Activated T-cell treated with anti-CD3 and anti-CD28 coated beads, Interleukin-2, amount 50 U/mL, for 72 hours (primary cell): ENCODE measurements at places on chromosomes 7 and 10. TPM values are rescaled to one million over a fixed set of nuclear protein-coding genes. Genes with fewer than 3 reads are reported as not detected.
A peak's percentile ranks its signal among the peaks of the same experiment; 100 is the strongest.

The KIAA1549 gene
- 0.93 TPM for total RNA-seq

The MNX1 gene
- 0.39 TPM for total RNA-seq

DNA sequence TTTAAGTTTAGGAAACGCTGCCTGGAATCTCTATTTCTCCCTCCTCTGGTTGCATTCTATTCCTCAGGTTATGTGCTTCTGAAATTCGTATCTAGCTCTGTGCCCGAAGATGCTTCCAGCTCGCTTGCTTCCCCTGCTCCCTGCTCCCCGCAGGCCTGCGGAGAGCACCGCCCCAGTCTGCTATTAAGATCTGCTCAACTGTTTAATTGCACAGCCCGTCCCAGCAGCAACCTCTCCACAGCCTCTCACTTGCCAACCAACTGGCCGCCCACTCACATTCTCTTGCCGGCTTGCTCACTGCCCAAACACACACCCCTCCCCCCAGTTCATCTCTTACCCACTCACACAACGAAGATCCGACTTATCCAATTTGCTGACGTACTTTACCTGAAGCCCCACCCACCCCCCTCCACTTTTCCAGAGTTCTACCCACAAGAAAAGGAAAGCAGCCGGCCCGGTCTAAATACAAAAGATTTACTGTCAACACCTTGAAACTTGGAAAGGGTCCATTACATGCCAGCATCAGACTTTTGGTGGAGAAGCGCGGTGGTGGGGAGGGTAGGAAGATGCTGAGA lies 167.3 kb upstream of the KLF14 start:
- peaks cover 100% of the 10 kb centered on the region for H3K4me1 ChIP-seq
- H3K36me3 ChIP-seq, result peaks cover 23% of the 10 kb centered on the region
- H3K27me3 ChIP-seq, result no peaks in the 10 kb centered on the region
- peak overlapping the region; percentile 96 for H3K27ac ChIP-seq
- DNase-seq, result no peak
- peak overlapping the region; percentile 42 for H3K4me3 ChIP-seq

DNA sequence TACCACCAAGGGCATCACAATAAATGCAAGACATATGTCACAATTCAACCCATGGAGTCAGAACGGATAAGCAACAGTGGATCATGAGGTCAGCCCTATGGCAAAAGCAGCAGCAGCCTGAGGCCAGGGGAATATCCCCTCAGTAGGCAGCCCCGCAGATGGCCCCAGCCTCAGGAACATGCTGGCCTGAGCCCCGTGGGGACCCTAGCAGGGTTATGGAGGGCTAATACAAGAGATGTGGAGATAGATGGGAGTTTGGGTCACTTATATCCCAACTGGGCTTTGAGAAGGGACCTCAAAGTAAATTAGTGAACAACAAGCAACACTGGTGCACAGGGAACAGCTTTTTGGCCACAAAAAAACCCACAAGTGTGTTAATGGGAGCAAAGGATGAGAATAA lies 9.1 kb downstream of the TMEM72 start:
- DNase-seq, result no peak
- H3K36me3 ChIP-seq, result no peaks in the 10 kb centered on the region
- no peak overlapping the region for H3K27ac ChIP-seq
- H3K4me3 ChIP-seq, result no peak overlapping the region
- no peaks in the 10 kb centered on the region for H3K27me3 ChIP-seq

DNA sequence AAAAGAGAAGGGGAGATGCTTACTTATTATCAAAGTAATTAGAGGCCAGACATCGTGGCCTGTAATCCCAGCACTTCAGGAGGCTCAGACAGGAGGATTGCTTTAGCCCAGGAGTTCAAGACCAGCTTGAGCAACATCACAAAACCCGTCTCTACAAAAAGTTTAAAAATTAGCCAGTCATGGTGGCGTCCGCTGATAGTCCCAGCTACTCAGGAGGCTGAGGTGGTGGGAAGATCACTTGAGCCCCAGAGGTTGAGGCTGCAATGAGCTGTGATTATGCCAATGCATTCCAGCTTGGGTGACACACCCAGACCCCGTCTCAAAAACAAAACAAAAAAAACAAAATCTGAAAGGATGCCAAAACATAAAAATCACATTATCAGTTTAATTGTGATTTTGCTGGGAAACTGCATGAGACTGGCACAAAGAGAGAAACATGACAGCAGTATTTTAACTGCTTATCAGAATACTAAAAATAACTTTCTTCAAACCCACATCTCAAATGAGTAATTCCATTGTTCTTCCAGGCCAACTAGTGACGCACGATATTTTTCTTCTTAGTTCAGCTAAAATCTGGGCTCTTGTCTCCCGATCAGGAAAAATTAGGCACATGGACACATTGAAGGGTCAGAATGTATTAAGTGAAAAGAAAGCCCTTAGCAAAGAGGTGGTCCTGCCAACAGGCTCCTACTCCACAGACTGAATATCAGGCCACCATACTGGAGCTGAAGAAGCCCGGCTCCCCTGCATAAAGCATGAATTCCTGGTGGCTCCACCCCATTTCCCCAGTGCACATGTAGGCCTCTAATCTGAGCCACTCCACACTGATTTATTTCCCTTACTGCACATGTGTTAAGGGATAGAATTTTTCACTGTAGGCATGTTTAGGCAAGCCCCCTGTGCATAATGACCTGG lies 9.6 kb upstream of the CCM2 start:
- peaks cover 58% of the 10 kb centered on the region for H3K4me1 ChIP-seq
- H3K36me3 ChIP-seq, result peaks cover 13% of the 10 kb centered on the region
- no peak overlapping the region for H3K27ac ChIP-seq
- no peak for DNase-seq

DNA sequence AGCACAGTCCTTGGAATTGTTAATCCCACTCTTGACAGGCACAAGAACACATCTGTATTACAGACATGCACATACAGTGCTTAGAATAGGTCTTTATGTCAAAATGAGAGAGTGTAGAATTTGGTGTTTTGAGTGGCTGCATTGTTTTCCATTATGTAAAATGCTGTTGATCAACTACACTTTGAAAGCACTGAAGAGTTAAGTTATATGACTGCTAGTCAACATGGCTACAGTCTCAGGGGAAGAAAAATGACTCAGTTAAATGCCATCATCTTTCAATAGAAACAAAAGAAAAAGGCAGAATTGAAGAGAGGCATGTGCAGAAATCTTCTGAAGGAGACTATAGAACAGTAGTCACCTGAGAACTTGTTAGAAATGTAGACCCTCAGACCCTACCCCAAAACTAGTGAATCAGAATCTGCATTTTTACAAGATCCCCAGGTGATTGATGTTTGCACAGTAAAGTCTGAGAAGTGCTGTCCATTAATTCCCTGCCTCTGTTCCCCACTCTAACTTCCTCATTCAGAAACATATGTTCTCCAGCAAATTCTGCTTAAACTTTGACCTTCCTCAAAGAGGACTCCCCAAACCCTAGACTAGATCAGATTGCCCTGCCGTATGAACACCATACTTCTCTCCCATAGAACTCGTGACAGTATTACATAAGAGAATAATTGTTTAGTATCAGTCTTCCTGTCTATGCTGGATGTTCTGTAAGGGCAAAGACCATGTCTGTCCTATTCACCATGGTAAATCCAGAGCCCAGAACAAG lies 16.0 kb downstream of the SND1 start:
- peak overlapping the region; percentile 98 for H3K27ac ChIP-seq
- no peaks in the 10 kb centered on the region for H3K27me3 ChIP-seq
- H3K36me3 ChIP-seq, result peaks cover 21% of the 10 kb centered on the region
- peak overlapping the region; percentile 72 for H3K4me3 ChIP-seq
- DNase-seq, result no peak

DNA sequence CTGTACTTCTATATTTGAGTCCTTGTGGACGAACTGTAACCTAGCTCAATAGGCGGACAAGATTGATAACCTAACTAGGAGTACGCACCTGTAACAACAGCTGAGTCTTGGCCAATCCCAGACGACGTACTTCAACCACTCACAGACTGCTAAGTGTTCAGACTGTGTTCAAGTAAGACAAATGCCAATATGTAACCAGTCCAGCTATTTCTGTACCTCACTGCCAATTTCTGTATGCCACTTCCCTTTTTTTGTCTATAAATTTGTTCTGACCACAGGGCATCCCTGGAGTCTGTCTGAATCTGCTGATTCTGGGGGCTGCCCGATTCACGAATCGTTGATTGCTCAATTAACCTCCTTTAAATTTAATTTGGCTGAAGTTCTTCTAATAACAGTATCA lies 32.2 kb downstream of the HACD1 start:
- H3K27me3 ChIP-seq, result no peaks in the 10 kb centered on the region
- H3K36me3 ChIP-seq, result no peaks in the 10 kb centered on the region
- H3K4me3 ChIP-seq, result no peak overlapping the region
- H3K4me1 ChIP-seq, result peaks cover 12% of the 10 kb centered on the region
